Anterior cingulate cortex (tissue), 58 donors: ENCODE measurements at places on chromosomes 1 and 21.

- DNase-seq: no peak
Measured at GRCh38 chr1:163406772-163407171, 85.0 kb downstream of the NUF2 start.

DNA sequence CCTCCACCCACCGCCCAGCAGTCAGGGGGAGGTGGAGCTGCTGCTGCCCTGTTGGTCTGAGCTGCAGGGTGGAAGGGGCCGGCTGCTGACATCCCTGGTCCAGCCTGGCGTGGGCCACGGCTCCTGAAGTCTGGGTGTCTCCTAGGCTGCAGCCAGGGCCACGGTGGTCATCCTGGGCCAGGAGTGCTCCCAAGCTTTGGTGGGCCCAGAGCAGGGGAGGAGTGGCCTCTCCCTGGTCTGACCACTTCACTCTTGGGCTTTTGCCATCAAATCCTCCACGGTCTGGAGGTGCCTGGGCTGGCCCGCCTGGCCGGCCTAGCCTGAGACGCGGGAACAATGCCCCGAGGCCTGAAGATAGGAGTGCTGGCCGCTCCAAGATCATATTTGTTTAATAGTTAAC, 5.8 kb downstream of the PRDM16 start:
- no peak for DNase-seq

DNA sequence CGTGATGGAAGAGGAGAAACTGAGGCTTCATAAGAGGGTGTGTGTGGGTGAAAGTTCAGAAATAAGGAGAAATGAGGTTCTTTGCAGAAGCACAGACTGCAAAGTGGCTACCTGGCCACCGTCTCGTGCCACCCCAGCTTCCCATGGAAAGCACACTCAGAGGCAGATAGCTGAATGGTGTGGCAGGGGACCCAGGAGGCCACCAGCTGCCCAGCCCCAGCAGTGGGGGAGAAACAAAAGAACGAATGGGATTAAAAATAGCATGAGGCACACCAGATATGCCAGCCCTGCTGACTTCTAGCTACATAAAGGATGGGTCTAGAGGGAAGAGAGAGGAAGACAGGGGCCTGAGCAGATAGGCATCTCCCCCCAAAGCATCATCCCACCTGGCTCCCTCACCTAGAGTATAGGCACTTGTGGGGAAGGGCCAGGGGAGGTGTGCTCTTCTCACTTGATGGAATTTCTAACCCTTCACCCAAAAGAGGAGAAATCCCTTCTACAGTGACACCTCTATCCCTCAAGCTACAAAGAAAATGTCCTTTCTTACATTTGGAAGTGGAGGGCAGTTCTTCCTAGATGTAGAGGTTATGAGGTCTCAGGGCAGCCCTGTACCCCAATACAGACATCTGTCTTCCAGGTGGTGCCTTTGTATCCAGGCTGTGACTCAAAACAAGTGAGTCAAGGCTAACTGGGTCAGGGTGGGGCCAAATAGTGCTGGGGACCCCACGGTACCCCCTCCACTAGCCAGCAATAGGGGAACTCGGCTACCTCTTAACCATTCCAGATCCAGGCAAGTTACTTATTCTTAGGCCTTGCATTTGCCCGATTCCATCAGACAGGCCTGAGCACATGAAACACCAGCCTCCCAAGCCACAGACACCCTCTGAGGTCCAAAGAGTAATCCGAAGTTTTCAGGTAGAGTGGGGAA, 3.5 kb downstream of the HDGF start:
- no peak for DNase-seq

DNA sequence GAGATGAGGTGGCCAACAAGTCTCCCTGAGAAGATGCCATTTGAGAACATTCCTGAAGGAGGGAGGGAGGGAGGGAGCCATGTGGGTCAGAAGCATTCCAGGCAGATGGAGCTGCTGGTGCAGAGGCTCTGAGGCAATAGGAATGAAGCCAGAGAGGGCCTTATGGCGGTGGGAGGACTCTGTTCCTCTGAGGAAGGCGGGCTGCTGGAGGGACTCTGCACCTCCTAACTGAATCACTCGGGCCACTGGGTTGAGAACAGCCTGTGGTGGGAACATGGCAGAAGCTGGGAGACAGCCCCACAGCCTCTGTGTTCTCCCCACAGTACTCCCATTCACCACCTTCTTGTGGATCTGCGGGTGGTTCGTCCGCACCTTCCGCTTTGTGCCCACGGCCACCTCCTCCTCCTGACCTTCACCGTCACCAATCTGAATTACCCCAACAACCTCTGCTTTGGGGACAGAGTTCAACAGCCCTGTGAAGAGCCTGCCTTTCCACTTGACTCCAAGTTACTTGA, 2.4 kb upstream of the TMEM125 start:
- DNase-seq: no peak

- no peak for DNase-seq
Measured at GRCh38 chr1:173570370-173571007, 32.4 kb downstream of the SLC9C2 start.

DNA sequence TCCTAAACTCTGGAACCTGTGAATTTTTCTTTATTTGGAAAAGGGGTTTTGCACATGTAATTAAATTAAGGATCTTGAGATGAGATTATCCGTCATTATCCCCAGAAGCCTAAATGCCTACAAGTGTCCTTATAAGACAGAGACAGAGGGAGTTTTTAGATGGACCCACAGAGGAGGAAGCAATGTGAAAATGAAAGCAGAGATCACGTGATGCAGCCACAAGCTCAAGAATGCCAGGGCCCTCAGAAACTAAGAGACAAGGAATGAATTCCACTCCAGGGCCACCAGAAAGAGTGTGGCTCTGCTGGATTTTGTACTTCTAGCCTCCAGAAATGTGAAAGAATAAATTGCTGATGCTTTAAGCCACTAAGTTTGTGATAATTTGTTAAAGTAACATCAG, 183.6 kb upstream of the UBE2U start:
- no peak for DNase-seq

- no peak for DNase-seq
Measured at GRCh38 chr1:107767156-107767582, 197.8 kb downstream of the VAV3 start.

GRCh38 chr1:174158767-174159251, 511 bp upstream of the RABGAP1L start:
- DNase-seq: no peak

- no peak for DNase-seq
Measured at GRCh38 chr1:147626739-147627138, 43.6 kb downstream of the ACP6 start.

- DNase-seq: no peak
Measured at GRCh38 chr1:100658716-100659026, 60.9 kb upstream of the VCAM1 start.

DNA sequence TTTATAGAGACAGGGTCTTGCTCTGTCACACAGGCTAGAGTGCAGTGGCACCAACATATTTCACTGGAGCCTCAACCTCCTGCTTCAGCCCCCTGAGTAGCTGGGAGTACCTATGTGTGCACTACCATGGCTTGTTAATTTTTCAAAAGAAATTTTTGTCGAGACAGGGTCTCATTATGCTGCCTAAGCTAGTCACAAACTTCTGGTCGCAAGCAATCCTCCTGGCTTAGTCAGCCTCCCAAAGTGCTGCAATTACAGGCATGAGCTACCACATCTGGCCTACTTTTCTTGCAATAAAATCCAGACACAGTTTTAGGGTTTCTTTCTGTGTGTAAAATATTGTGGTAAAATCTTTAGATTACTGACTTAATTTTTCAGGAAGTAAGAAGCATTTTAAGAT, 27.9 kb upstream of the NTPCR start:
- DNase-seq: no peak

DNA sequence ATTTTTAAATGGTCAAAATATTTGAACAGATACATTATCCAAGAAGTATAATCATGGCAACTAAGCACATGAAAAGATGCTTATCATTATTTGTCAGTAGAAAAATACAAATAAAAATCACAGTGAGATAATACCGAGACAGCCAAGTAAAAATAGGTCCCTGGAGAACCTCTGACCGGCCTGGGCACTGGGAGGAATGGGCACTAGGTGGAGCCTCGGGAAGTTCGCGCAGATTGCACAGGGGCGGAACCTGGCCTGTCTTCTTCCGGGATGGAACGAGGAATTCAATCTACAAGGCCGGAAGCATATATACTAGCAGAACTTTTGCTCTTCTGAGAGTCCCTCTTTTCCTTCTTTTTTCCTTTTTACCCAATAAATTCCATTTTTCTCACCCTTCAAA, 148.5 kb upstream of the CHRM3 start:
- DNase-seq: no peak

DNA sequence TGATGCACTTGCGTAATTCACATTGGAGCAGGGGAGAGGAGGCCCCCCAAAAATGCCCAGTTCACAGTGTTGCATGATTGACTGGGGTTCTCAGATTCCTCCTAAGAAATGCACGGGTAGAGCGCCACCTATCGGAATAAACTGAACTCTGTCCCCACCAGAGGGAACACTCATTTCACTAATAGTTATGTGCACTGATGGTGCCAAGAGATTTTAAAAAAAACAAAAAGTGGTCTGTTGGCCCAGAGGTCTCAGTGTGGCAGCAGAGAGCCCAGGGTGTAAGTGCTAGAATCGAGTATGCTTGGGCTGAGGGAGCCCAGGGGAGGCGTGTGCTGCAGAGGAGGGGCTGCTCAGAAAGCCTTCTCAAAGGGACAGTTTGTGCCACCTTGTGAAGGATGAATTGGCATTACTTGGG, 6.9 kb downstream of the PINK1 start:
- DNase-seq: no peak

DNA sequence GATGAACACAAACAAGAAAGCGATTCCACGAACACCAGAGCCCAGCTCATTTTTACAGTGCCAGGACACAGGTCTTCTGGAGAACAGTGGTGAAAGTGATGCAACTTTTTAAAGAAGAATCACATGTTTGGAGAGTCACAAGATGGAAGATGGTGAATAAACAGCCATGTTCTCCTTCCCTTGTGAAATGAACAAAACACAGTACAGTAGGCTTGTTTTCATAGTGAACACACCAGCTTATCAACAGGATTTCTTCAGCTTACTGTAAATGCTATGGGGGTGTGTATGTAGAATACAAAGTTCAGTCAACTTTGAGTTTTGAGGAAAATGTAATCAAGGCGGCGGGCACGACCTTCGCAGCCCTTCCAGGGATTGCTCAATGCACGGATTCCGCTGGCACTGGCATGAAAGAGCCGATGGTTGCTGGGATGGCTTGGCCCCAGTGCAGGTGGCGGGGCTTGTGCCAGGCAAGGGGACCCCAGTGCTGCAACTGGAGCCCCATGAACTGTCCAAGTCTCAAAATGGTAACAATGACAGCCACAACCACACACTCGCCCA, 9.7 kb downstream of the TMPRSS3 start:
- DNase-seq: no peak

GRCh38 chr21:27043377-27043776, 76.5 kb upstream of the ADAMTS5 start:
- no peak for DNase-seq

GRCh38 chr1:168626326-168626725, 49.9 kb downstream of the XCL1 start:
- no peak for DNase-seq
